SHP77 treated with DMSO at 0.1 percent for 48 hours (cell line): ENCODE measurements at places on chromosomes 3 and 15.

GRCh38 chr3:23002836-23003732, 200.0 kb upstream of the UBE2E2 start:
- DNase-seq, result no peak

DNA sequence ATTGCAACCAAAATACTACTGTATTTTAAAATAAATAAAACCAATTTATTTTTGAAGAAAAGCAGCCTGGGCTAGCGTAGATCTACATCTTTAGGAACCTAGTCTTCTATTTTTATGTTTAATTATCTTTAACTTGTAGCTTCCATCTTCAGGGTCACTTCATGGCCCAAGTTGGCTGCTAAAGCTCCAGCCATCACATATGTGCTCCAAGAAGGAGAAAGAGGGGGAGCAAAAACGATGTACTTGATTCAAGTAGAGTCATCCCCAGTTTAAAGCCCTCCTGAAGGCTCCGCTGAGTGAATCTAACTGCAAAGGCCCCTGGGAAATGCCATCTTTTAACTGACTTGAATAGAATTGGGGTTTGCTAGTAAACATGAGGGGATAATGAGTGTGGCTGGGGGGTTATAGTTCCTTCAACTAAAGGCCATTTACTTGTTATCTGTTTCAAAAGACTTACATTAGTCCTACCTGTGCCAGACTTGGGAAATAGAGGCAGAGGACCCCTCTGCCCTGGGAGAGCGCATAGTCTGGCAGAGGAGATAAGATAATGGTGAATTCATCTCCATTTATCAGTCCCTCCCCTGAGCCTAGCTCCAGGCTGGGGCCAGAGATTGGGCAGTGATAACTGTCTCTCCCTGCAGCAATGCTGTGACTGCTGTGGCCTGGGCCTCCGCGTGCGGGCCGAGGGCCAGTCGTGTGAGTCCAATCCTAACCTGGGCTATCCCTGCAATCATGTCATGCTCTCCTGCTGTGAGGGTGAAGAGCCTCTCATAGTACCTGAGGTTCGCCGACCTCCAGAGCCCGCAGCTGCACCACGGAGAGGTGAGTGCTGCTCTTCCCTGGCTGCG, 64.6 kb downstream of the FBLN2 start:
- DNase-seq, result no peak

- DNase-seq, result no peak
These were observed 838.5 kb downstream of the DIPK2A start for GRCh38 chr3:144810160-144810559.

- no peak for DNase-seq
These were observed 415.1 kb upstream of the NECTIN3 start for GRCh38 chr3:110656394-110657025.

DNA sequence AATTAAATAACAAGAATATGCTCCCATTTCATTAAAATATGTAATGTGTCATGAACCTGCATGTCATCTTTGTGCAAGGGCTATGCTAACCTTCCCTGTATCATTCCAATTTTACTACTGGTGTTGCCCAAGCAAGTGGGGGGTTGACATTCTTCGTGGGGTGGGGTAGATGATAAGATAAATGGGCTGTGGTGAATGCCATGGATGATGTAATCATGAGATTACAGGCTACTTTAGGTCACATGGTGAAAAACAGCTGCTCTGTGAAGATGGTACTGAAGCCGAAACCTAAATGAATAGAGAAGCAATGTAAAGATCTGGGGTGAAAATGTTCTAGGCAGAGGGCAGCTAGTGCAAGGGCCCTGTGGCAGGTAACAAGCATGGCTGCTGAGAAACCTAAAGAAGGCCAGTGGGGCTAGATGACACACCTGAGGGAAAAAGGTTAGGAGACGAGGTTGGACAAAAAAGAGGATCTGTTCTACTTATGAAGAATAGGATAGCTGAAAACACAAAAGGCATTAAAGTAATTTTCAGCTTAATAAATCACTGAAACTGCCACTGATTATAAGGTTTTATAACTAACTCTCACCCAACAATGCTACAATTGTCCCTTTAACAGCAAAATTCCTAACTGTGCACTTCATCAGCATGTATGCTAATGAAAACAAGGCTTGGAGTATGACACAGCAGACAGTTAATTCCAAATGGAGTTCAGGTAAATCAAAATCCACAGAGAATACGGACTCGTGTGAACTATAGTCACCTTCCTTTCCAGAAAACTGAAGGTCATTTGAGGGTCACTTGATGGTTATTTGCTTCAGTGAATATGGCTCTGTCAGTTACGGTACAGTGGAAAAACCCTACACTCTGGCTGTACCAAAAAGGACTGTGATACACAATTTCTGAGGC, 35.0 kb downstream of the MTMR10 start:
- DNase-seq, result no peak

GRCh38 chr3:27888562-27888961, 166.4 kb upstream of the EOMES start:
- no peak for DNase-seq

DNA sequence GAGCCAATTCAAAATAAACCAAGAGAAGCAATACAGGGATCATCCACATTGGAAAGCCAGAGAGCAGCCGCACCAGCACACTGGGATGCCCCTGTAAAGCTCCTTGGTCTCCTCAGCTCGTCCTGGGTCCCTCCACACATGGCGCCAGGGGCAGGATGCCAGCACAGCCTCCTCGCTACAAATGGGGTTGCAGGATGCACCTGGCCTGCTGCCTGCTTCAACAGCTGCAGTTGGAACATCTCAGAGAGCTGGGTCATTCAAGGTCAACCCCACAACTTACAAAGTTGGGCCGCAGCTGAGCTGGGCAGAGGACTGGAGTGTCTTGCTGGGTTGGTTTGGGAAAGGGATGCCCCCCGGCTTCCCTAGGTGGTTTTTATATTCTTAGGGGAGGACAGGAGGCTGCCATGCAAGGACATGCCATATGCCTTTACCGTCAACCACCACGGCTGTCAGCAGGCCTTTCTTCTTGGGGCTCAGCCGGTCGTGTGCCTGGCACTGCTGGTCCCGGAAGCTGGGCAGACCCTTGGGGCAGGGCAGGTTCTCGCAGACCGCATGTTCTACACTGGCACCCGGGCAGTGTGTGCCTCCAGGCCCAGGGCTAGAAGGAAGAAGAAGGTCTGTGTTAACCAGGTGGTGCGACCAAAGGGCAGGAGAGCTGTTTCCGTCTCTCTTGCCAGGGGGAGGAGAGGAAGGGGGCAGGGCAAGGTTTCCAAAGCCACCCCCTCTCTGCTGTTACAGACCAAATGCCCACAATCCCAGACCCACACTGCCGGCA, 225.2 kb downstream of the ADAMTS17 start:
- no peak for DNase-seq

DNA sequence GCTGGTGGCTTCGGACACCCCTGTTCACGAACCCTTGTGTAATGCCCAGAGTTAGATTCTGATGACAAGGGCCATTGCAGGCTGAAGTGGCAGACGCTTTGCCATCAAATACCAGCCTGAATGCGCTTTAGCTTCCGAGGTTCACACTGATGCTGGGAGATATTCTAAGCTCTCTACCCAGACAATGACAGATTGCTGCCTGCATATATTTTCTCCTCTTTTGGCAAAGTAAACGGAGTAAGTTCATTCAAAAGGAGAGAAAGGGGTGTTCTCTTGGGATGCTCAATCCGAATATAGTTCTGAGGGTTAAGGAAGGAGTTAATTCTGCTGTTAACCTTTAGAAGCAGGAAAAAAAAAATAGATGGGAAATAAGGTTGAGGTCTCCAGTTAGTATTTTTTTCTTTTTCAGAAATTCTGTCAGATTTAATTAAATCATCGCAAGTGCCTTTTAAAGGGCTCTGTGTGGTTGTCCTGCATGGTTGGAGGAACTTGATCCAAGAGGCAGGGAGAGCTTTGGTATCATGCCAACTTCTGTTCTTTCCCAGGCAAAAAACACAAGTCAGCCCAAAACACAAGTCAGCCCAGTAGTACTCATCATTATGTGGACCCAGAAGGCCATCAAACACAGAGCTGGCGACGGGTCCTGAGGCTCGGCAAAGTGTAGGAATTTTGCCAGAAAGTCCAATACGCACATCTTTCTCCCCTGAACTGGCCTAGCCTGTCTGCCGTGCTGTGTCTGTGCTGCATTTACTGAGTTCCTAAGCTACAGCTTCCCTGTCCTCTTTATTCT, 70.9 kb upstream of the ST8SIA2 start:
- DNase-seq, result no peak

GRCh38 chr3:15665510-15666150, 64.1 kb downstream of the BTD start:
- DNase-seq, result no peak

- no peak for DNase-seq
These were observed 240.7 kb upstream of the DNAJC19 start for GRCh38 chr3:181230258-181230657.

DNA sequence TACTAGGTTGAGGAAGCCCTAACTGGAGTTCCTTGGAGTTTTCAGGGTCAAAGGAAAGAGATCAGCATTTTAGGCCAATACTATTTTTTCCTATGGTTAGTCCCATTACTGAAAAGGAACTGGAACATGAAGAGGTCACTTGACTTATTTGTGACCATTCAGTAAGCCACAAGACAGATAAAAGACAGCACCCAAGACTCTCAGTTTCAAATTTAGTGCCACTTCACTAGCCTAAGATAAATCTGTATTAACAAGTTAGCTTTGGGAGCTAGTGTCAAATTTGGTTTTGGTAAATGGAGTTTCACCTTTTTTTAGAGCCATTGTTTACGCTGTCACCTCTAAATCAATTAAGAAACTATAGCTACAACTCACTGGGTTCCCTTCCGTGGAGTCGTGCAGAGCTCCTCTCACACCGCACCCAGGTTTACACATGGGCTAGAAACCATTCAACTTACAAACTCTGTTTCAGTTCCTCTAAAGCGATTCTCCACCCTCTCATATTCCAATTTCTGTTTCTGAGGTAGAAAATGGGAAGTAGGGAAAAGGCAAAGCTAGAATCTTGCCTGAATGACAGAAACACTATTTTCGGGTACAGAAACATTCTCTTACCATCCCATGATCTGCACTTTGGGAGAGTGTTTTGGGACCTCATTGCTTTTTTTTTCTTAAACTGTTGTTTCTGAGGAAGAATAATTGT, 14.4 kb downstream of the CCDC32 start:
- DNase-seq, result no peak

GRCh38 chr3:100424261-100424660, 22.9 kb downstream of the LNP1 start:
- no peak for DNase-seq

DNA sequence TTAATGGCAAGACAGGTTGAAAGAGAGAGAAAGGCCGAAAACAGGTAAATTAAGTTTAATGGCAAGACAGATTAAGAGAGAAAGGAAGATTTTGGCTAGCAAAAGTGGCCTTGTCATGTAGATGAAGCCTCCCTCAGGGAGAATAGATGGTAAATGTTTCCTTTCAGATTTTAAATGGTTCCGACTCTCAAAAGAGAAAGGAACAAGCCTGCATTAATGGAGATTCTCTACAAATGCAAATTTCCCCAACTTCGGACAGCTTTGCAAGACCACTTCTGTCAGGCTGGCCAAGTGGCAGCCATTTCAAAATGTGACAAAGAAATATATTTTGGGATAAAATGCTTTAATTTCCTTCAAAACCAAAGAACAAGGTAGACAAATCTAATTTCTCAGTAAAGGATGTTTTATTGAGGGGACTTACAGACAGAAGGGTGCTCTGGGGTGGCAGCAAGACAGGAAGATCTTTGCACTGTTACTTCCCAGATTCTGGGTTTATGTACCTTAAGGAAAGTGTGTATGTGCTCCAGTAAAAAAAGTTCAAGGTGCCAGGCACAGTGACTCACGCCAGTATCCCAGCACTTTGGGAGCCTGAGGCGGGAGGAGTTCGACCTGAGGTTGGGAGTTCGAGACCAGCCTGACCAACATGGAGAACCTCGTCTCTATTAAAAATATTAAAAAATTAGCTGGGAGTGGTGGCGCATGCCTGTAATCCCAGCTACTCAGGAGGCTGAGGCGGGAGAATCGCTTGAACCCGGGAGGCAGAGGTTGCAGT, 626.3 kb upstream of the NAALADL2 start:
- DNase-seq, result no peak

GRCh38 chr3:40109641-40110490, 199.6 kb upstream of the EIF1B start:
- DNase-seq, result no peak

GRCh38 chr15:53979051-53979788, 979 bp downstream of the UNC13C start:
- no peak for DNase-seq

GRCh38 chr3:11591002-11591355, 52.7 kb downstream of the VGLL4 start:
- no peak for DNase-seq

- no peak for DNase-seq
These were observed 17.2 kb upstream of the CCR4 start for GRCh38 chr3:32934150-32934742.

DNA sequence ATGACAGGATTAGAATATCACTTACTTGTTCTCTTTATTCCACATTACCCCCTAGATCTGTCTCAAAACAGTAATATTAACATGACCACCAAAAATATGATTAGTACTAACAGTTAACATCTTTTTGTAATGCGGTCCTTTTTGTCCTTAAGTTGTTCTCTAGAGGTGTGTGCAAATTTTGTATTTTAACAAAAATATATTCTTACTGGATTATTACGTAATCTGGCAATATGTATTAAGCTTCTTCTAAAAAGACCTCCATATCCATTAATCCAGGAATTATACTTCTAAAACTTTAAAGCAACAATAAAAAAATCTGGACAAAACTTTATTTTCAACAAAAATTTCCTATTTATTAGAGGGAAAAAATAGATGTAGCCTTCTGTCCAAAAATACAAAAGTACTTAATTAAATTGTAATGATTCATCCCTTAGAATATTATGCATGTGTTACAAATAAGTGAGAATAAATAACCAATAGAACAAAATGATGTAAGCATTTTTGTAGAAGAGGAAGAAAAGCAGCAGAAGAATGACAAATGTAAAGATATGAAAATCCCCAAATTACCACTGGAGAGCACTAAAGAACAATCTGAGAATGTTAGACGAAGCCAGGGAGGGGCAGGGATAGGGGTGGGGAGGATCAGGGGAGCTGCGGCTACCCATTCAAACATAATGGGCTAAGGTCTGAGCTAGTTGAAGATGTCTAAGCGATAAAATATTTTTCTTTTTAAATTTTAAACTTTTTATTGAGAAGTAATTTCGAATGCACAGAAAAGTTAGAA, 945.6 kb downstream of the MCTP2 start:
- DNase-seq, result no peak

DNA sequence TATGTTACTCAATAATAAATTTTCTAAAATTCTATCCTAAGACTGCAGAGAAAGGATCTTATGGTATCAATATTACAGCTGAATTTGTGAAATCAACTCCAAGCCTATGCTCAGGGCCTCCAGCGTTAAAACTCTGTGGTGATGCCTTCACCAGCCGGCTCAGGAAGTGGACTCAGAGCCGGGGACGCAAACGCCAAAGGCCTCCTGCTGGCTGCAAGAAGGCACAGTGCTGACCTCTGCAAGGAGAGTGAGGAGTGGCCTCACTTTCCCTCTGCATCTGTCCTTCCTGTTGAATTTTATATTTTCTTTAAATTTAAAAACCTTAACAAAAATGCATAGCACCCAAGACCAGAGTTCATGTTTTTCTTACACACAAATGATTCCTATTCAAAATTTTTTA, 48.5 kb downstream of the HERC2 start:
- DNase-seq, result no peak
